Uterus (tissue), 4 donors: ENCODE measurements at places on chromosomes 6 and 20. TPM values are rescaled to one million over a fixed set of nuclear protein-coding genes. Genes with fewer than 3 reads are reported as not detected.

DNA sequence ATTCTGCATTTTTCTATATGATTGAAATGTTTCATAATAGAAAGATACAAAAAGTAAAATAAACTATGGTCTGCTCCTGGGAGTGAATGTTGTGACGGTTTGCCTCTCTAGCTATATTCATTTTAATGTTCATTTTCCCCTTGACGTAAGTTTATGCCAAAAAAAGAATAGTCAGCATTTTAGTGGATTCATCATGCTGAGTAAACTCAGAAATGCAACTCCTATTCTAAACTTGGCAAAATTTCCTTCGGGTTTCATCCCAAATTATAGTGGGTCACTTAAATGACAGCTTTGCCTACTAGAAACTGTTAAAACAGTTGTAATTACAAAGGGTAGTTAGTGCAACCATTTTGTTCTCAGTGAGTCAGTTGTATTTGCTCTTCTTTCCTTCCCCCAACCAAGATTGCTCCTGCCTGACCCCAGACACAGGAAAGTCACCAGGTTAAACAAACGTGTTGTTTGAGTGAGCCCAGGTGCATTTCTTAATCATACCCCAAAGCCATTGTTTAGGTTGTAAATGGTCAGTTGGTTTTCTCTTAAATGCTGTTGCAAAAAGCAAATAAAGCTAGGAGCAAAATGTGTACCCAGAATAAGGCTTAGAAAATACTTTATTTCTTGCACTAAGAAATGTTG is 482.3 kb upstream of the SOX4 start:
- no peak for DNase-seq

DNA sequence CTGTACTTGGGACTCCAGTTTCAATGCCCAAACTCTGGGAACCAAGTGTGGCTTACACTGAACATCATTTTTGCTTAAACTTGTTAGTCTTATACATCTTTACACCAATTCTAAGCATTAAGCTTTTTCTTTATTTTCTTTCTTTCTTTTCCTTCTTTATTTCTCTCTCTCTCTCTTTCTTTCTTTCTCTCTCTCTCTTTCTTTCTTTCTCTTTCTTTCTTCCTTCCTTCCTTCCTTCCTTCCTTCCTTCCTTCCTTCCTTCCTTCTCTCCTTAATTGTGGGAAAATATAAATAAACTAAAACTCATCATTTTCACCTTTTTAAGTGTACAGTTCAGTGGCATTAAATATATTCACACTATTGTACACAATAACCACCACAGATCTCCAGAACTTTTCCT is 31.6 kb upstream of the HLA-DQA2 start:
- no peak for DNase-seq

DNA sequence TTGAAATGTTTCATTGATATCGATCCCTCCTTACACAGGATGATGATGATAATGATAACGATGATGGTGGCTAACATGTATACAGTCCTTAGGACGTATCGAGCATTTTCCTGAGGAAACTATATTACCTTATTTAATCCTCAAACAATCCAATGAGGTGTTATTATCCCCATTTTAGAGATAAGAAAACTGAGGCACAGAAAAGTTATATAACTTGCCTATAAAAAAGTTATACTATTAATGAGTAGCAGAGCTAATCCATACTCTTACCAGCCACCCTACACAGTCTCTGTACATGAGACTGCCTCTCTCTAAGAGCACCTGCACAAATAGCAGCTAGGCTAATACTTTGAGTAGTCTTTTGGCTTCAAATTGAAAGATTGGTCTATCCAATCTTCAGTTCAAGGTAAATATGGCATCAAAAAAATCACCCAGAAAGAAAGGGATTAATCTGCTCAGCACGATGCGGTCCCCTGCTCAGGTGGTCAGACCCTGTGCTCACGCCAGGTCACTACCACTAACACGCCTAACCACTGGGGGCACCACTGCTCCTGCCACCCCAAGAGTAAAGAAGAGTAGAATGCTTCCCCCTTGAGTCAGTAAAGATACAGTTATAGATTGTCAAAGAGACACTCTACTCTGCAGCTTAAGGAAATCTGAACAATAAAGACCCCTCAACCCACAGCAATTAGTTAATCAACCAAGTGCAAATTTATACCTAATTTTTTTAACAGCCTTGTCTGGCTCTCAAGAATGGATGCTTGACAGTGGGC is 15.0 kb downstream of the GABBR1 start:
- DNase-seq = no peak

GRCh38 chr6:147212622-147213021 is 8.4 kb downstream of the STXBP5 start:
- no peak for DNase-seq

GRCh38 chr6:39696986-39697788 is 28.0 kb downstream of the KIF6 start:
- no peak for DNase-seq

- DNase-seq = no peak
Observed at GRCh38 chr20:4127344-4127743, 112.0 kb upstream of the RNF24 start.

GRCh38 chr6:147204843-147205311 is 660 bp downstream of the STXBP5 start:
- DNase-seq = no peak

DNA sequence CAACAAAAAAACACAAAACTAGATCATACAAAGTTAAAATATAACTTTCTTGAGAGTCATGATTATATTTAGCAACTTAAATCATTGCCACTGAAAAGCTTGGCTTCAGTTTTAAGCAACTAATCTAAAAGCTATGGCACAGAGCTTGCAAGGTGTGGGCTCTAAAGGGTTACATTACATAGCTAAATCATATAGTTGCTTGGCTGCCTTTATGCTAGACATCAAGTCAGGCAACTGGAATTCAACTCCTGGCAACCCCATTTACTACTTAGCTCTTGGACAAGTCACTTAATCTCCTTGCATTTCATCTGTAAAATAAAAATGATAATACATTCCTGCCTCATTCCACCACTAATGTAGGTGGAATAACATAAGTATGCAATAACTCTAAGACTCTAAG is 40.9 kb upstream of the GCM1 start:
- DNase-seq = no peak

GRCh38 chr6:143525356-143525755 is 13.8 kb upstream of the FUCA2 start:
- DNase-seq = no peak

DNA sequence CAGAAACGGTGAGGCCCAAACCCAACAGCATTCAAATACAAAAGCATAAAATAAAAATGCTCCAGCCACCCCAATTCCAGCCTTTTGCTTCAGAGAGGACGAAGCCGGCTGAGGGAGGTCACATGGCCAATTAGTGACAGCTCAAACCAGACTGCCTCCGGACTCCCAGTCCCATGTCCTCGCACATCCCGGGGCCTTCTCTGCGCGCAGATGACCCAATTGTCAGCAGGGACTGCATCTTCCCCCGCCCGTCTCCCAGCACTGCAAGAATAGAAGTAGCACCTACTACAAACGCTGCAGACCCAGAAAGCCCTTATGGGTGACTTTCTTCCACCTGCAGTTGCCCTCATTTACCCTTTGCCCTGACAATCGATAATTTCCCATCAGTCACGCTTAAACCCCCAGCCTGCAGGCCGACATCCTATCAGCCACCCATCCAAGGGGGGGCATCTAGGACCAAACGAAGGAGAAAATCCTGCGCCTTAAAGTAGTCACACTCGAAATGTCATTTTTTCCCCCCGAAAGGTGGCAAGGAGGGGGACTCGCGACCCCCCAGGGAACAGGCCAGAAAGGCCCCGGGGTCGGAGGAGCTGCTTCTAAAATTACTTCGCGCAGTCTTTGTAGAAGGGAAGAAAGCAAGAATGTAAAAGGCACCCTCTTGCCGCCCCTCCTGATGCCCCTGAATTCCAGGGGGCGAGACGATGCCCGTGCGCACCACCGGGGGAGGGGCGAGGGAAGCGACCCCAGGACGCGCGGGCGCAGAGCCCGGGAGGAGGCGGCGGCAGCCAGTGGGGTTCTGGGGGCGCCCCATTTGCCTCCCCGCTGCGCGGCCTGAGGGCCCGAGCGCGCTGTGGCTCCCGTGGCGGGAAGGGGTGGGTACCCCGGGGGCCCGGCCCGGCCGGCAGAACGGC is 792 bp downstream of the SLC23A2 start:
- DNase-seq = peak; percentile 39

- no peak for DNase-seq
Observed at GRCh38 chr6:105402090-105402938, 568 bp downstream of the PREP start.

- DNase-seq = no peak
Observed at GRCh38 chr6:127717384-127717783, 140.4 kb downstream of the C6orf58 start.

- DNase-seq = no peak
Observed at GRCh38 chr6:4449409-4449808, 314.0 kb upstream of the ECI2 start.

- no peak for DNase-seq
Observed at GRCh38 chr20:415820-416322, 7.8 kb downstream of the RBCK1 start.

- DNase-seq = no peak
Observed at GRCh38 chr6:26363882-26364701, 906 bp upstream of the BTN3A2 start.

- DNase-seq = no peak
Observed at GRCh38 chr6:16921399-16922110, 160.3 kb upstream of the ATXN1 start.

- no peak for DNase-seq
Observed at GRCh38 chr6:42236682-42237473, 19.2 kb upstream of the MRPS10 start.

DNA sequence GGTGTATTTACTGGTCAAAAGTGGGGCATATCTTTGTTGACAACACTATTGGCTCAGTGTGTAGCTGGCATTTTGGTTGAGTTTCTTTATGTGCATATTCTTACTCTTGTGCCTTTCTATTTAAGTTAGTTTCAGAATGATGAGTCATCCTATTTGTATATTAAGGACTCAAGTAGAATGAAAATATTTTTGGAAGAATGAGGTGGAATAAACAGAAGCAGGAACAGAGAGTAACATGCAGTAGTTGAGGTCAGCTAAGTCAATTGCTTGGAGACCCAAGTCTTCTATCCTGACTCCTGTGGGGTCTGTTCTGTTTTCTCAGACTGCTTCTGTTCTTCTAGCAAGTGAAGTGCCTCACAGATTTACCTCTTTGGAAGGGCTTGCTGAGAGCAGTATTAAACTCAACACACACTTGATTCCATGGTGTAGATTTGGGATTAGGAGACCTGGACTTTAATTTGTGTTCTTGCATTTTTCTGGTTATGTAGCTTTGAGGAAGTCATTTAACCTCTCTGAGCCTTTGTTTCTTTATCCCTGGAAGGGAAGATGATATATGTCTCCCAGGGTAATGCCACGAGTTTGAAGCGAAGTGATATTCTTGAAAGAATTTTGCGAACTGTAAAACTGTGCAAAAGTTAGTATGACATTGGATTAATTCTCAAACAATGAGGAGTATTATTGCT is 324.3 kb downstream of the QKI start:
- DNase-seq = no peak

DNA sequence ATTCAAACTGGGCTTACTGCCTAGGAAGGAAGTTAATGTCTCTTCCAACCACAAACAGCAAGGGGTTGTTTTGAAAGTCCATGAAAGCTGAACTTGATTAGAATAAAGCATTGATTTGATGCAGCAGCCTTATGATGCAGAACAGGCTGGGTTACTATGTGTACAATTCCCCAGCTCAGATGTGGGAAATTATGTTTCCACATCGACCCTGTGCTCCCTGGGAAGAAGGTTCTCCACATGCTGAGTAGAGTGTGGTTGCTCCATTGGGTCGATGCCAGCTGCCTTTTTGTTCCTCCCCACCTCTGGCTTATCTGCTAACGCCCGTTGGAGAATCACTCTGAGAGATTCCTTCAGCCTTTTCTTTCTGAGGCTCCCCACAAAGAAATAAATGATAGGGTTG is 1.2 kb downstream of the MAS1L start:
- DNase-seq = no peak

DNA sequence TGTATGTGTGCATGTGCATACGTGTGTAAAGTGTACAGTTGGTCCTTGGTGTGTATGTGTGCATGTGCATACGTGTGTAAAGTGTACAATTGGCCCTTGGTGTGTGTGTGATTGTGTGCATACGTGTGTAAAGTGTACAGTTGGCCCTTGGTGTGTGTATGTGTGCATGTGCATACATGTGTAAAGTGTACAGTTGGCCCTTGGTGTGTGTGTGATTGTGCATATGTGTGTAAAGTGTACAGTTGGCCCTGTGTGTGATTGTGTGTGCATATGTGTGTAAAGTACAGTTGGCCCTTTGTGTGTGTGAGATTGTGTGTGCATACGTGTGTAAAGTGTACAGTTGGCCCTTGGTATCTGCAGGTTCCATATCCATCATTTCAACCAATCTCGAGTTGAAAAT is 5.1 kb upstream of the LIME1 start:
- no peak for DNase-seq

DNA sequence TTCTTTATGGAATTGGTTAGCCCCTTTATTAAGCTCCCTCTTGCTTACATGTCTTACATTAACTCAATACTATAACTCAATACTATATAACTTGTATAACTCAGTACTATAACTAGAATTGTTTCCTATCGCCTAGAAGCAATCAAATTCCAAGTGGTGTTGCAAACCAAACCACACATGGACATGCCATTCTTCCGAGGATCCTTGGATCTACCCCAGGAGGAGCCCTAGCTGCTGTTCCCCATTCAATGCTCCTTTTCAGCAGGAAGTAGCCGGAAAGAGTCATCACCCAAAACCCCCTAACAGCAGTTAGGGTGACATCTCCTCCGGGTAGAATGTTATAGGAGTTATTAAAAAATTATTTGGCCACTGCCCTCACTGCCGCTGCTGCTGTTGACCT is 40.5 kb downstream of the PLN start:
- no peak for DNase-seq

GRCh38 chr20:22526512-22527012 is 57.8 kb downstream of the FOXA2 start:
- DNase-seq = no peak

DNA sequence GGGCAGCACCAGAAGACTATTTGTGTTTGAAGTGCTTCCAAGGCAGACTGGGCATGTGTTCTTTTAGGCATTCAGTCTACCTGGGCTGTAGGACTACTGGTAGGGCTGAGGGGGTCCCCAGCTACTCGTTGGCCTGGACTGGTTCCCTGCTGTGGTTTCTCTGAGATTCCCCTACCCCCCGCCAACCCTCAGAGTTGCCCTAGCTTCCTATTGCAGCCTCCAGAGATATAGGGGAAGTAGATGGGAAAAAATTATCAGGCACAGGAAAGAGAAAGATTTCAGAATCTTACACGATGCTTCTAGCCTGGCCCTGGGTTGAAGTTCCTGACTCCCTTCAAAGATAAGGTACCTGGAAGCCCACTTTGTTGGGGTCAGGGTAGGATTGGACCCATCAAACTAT is 22.5 kb downstream of the BRPF3 start:
- DNase-seq = no peak

The MCM9 gene
- total RNA-seq = 40.0 TPM

The FKBP5 gene
- total RNA-seq = 35.1 TPM

The VNN1 gene
- 0.64 TPM for total RNA-seq

The TEAD3 gene
- total RNA-seq = 107 TPM

The PI16 gene
- total RNA-seq = 1.2 TPM

The CST2 gene
- not detected for total RNA-seq

The SNTA1 gene
- total RNA-seq = 27.6 TPM

The SGK2 gene
- total RNA-seq = 2.4 TPM

The HAO1 gene
- not detected for total RNA-seq

The HLA-DRA gene
- total RNA-seq = 190 TPM

The MATN4 gene
- total RNA-seq = not detected

The HLA-E gene
- 353 TPM for total RNA-seq

The WFDC12 gene
- not detected for total RNA-seq

The MRPS26 gene
- total RNA-seq = 30.4 TPM

The PRICKLE4 gene
- 17.7 TPM for total RNA-seq
